ENCODE measurements at places on chromosomes 7 and 10.

DNA sequence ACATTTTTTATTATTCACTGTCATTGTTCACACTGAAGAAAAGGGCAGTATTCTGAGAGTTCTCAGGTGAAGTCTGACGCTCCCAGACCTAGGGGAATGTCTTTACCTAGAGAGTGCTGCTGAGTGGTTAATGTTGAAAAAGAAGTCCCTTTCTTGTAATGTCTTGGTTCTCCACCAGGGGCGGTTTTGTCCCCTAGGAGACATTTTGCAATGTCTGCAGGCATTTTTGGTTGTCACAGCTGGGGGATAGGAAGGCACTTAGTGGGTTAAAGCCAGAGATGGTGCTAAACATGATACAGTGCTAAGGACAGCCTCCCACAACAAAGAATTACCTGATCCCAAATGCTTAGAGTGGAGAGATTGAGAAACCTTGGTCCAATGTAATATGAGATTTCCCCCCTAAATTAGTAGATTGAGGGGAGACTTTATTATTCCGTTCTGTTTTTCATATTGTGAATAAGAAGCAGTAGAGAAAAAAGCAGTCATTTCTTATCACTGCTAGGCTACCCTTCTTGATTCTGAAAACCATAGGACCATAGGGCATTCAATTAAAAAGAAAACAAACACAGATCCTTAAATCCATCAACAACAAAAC, 13.1 kb downstream of the UMAD1 start:
- DNase-seq, result no peak

- DNase-seq, result no peak
Measured at GRCh38 chr7:4527988-4528636, 154.0 kb upstream of the FOXK1 start.

DNA sequence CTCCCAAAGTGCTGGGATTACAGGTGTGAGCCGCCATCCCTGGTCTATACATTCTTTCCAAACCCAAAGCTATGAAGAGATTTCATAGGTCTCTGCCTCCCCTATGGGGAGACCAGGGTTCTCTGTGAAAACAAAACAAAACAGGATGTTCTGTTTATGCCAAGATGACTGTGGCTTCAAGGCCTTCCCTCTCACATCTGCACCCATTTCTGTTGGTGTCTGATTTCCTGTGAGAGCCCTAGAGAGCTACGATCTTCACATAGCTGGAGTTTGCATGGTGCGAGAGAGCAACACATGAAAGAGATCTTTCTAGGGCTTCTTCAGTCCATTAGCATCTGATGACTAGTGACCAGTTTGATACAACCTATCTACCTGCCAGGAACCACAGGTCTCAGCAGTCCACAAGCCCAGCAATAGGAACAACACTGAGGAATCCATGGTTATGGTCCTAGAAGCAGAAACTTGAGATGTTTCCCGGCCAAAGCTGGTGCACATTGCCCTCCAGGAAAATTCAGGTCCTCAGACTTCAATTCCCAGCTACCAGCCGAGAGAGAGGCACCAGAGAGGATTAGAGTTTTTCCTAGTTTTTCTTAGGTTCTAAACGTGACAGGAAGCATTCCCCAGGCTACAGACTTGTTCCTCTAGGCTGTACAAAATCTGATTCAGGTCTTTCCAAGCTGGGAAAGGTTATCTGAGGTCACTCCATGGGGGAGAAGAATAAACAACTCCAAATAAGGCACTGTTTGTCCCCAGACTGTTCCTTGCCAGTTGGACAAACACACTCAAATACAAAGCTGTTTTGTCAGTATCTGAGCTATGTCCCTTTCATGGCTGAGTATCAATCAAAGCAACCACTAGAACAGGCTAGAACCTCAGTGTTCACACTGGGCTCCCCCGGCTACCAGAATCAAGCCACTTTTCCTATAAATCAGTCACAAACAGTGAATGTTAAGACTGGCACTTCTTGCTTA, 259.7 kb downstream of the CALN1 start:
- DNase-seq, result no peak

DNA sequence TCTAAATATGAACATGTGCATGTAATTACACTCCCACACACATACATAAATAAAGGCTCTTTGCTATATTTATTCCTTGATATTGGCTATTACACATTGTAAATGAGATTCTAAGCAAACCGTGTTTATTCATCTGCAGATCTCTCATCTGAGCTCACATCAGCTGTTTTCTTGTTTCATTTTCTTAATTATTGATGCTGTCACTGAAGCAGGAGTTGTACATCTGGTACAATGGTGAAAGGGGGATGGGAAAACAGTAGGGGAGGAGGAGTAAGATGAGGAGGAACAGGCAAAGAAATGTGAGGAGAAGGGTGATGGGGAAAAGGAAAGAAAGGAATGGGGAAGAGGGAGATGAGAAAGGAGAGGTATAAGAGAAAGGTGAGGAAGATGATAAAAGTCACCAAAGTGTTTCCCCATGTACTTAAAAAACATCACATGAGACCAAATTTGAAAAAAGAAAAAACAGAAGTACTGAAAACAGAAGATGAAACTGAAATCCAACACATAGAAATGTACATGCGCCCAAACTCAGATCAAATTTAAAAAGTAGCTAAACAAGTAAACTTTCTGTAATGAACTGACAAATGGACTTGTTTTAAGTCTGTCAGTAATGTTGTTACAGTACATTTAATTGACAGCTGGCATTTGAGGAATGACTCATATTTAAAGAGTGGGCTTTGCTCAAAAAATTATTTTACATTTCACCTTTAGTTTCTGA, 472.2 kb downstream of the ARL4A start:
- DNase-seq, result no peak

DNA sequence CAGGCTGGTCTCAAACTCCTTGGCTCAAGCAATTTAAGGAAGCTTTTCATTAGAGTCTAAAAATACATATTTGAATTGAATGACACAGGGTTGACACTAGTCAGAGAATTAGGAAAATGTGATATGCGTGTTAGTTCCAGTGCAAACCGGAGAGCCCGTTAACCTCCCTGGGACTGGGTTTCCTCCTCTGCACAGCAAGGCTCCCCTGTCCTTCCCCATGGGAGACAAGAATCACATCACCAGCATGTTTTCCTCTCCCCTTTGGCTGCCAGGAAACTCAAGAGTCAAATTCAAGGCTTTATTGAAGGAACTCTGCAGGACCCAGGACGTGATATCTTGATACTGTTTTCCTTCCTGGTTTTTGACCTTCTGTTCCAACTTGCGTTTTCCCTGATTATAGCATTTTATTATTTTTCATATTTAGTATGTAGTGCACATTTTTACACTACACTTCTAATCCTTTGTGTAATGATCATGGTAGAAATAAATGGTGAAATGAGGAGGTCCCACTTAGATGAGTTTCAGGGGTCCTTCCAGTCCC, 24.9 kb downstream of the GSTO2 start:
- no peak for DNase-seq
